DMS 273 treated with DMSO at 0.1 percent for 48 hours (cell line): ENCODE measurements at places on chromosomes 11 and 22.

DNA sequence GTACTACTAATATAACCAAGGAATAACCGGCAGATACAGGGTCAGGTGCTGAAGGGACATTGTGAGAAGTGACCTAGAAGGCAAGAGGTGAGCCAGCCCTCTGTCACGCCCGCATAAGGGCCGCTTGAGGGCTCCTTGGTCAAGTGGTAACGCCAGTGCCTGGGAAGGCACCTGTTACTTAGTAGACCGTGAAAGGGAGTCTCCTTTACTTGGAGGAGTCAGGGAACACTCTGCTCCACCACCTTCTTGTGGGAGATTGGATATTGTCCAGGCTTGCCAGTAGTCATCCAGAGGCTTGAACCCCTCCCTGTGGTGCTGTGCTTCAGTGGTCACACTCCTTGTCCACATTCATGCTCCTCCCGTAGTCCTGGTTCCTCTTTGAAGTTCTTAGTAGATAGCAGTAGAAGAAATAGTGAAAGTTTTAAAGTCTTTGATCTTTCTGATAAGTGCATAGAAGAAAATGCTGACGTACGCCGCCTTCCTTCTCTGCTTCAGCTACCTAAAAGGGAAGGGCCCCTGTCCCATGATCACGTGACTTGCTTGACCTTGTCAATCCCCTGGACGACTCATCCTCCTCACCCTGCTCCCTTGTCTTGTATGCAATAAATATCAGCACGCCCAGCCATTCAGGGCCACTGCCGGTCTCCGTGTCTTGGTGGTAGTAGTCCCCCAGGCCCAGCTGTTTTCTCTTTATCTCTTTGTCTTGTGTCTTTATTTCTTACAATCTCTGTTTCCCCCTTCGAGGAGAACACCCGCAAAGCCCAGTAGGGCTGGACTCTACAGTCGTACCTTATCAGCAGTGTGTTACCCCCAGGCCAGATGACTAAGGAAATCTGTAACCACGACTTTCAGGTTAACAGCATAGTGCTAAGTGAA lies 6.1 kb downstream of the NUP50 start:
- DNase-seq: no peak

GRCh38 chr22:27454807-27455450 lies 346.6 kb downstream of the MN1 start:
- no peak for DNase-seq

GRCh38 chr22:40326905-40327735 lies 19.2 kb upstream of the ADSL start:
- no peak for DNase-seq

- DNase-seq: no peak
Observed at GRCh38 chr11:22723274-22723673, 56.9 kb downstream of the GAS2 start.

GRCh38 chr11:125951731-125952130 lies 5.9 kb downstream of the VSIG10L2 start:
- DNase-seq: no peak

DNA sequence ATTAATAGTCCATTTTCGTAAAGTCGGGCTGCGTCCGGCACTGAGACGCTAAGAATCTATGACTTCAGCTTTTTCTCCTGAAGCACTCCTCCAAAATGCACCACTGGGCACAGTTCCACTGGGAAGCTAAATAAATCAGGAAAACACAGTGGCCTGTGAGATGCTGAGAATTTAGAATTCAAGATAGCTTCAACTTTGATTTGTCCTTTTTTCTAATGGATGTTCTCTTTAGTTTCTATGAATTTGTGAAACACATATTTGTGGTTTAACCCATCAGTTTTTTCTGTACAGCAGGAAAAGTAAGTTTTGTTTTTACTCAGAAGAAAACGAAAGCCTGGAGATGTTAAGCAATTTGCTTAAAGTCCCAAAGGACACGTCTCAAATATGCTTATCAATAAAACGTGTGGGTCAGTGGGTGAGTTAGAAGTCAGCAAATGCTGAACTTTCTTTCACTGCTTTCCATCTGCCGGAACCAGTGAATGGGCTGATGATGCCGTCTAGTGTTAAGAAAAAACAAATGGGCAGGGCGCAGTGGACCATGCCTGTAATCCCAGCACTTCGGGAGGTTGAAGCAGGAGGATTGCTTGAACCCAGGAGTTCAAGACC lies 40.7 kb upstream of the CLMP start:
- no peak for DNase-seq

DNA sequence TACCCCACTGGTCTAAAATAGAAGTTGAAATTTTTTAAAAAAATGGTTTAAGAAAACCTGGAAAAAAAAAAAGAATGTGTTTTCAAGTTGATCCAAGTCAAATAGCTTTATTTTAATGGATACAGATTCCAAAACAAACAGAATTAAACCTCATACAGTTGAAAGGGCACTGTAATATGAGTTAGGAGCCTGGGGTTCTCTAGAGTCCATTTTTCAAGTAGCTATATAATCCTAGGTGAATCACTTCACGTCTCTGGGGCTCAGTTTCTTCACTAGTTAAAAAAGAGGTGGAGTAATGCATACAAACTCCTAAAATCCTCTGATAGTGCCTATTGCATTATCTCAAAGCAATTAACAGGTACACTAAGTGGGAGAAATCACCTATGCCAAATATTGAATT lies 132.9 kb downstream of the BBOX1 start:
- no peak for DNase-seq

- DNase-seq: no peak
Observed at GRCh38 chr11:95254716-95255115, 23.7 kb upstream of the SESN3 start.

DNA sequence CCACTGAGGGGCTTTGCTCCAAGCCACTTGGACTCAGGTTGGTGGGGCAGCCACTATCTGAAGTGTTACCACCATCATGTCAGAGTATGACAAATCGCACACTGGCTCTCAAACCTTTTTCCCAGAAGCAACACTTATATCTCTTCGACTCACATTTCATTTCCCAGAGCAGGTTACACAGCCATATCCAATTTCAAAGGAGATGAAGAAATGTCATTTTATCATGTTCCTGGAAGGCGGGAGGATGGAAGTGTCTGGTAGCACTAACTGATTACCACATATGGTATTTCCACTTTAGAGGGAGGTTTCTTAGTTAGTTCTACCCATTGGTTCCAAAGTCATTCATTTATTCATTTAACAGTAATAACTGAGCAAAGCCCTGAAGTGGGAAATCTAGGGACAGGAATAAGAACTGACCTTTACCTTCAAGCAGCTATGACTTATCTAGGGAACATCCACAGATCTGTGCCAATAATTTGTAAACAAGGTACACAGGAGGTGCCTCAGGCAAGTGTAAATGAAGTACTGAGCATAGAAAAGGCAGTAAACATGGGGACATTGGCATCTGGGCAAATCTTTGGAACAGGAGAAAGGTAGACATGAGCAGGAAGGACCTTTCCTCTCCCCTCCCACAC lies 54.9 kb upstream of the LRRC55 start:
- no peak for DNase-seq

GRCh38 chr11:77127920-77128691 lies at the start of gene MYO7A:
Gene MYO7A (plus strand): TSS chr11:77128246. CDS start chr11:77130635, 2,389 bp downstream.
- DNase-seq: no peak

DNA sequence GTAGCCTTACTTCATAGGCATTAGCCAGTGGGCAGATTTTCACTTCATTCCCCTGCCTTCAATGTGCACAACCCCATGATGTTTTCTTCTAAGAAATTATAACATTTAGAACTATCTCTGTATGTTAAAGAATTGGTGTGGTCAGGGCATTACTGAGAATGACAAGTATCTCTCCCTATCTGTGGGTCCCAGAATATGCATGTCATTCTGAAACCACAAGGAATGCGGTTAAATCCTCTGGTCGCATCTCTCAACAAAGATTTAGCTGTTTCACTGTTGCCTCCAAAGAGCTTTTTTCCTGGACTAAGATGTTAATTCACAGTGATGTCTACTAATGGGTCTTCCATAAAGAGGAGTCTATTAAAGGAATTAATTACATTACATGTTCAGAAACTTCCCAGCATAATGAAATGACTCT lies 62.7 kb downstream of the LIF start:
- DNase-seq: no peak

DNA sequence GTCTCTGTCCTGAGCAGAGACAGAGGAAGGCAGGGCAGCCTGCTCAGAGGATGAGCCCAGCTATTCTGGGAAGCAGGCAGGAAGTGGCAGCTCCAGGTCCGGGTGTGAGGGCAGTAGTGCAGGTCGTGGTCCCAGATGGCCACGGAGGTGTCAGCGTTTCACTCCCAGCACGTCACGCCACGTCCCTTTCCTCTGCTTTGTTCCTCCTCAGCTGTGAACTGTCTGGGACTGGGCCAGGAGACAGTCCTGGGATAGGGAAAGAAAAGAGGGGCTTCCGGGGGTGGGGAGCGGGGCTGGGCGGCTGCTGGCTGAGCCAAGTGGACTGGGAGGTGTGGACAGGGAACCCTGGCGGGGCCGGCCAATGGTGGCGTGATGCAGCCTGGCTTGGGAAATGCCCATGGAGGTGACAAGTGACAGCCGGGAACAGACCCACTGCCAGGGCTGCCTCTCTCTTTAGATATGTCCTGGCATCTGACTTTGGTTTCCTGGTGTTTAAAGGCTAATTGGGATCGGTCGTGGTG lies 64.7 kb downstream of the KCNQ1 start:
- no peak for DNase-seq

DNA sequence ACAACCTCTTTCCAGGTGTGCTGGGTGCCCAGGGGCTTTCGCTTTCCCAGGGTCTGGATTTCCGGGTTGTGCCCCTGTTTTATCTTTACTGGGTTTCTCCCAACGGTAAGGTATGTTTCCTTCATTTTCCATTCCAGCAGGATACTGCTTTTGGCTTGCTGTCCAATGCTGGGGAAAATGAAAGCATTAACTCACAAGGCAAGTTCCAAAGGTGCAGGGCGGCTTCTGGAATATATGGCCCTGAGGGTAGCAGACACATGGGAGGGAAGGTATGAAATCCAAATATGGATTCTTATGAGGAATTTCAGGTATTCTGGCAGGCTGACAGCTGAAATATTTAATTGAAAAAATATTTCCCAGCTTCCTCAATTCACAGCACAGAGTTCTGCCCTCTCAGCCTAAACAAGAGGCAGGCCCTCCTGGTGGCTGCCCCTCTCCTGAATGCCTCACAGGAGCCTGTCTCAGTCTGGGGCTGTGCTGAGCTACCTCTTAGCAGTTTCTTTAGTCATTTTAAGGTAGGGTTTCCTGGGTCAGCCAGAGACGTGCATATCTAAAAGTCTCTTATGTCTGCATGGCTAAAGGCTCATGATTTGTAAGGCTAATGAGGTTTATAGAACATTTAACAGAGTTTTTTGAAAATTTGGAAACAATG lies 318.6 kb upstream of the B3GAT1 start:
- no peak for DNase-seq

GRCh38 chr11:87603887-87604286 lies 566.2 kb downstream of the TMEM135 start:
- DNase-seq: no peak

DNA sequence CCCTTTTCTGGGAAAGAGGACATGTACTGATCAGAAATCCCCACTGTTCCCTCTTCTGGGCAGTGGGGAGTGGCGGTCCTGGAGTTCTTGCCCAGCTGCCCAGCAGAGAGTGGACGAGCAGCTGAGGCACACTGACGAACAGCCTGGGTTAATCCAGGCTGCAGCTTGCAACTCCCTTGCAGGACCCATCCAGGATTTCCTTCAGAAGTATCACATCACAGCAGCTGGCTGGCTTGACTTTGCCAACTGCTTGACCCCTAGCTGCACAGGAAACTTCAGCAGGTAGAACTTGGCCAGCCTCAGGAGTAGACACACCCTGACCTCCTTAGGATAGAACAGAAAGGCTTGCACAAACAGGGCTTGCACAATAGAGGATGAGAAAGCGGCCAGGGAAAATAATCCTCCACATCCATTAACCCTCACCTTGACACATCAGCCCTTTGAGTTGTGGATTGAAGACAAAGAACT lies 27.9 kb upstream of the FZD4 start:
- DNase-seq: no peak

DNA sequence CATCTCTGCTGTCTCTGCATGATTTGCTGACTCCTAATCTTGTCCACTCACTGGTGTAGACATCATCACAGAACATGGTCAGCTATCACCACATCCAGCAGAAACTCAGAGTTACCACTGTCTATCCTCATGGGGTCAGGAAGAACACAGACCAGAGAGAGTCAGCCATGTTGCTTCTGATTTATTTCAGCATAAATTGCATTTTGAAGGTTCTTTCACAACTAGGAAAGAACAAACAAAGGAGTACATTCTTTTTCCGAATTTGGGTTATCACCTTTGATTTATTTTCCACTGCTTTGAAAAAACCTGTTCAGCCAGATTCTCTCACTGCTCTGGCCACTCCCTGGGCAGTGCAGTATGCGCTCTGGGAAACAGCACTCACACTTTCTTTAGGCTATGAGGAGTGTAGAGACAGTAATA lies 172.0 kb upstream of the MTMR2 start:
- DNase-seq: no peak

DNA sequence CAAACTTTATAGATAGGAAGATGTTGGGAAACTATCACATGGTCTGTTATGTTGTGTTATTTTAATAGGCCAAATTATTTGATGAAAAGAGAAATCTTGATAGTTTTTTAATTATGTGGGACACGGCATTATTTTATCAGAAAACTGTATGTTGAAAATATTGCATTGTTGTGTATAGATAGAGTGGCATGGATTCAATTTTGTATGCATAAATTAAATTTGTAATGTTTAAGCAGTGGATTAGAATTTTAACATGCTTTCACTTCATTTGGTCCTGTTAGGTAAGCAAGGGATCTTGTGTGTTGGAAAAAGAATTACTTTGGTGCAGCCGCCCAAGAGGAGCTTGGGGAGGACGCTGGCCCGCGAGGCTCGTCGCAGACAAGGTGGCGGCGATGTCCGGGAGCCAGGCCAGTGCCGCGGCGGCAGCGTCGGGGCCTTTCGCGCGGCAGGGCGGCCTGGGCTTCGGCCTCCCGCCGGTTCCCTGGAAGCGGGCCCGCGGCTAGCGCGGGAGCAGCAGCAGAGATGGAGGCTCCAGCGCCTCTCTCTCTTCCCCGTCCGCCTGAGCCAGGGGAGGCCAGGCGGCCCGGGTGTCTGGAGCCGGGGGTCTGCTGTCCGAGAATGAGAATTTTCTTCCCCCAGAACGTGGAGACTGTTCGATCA lies 82.7 kb downstream of the GGT1 start:
- DNase-seq: no peak

DNA sequence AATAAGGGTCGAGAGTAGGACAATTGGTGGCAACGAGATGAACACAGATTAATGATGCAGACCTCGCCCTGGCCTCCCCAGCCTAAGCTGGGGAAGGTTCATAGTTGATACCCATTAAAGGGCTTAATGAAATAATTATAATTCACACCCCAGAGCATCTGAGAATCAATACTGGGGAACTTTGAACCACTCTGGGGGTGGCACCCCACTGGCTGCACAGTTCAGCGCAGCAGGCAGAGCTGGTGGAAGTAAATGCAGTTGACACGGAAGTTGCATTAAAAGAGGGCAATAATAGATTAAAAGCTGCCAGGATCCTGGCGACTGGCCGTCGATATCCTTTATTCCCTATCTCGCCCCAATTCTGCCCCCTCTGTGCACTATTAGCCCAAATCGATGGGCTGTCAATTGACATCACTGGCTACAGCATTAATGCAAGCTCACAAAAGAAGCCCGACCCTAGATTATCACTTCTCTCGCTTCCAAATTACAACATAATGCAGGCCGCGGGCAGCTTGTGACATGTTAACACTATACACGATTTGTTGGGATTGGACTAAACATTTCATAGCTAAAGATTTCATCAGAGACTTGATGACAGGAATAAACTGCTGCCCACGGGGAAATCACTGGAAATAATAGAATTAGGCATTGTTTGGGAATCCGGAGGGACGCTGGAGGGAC lies 14.5 kb downstream of the HSPA8 start:
- no peak for DNase-seq

GRCh38 chr11:71988050-71988449 lies 10.7 kb upstream of the IL18BP start:
- DNase-seq: no peak

GRCh38 chr11:107859459-107860239 lies 1.1 kb upstream of the SLC35F2 start:
- DNase-seq: no peak
